ENCODE measurements at places on chromosomes 5 and 9.

DNA sequence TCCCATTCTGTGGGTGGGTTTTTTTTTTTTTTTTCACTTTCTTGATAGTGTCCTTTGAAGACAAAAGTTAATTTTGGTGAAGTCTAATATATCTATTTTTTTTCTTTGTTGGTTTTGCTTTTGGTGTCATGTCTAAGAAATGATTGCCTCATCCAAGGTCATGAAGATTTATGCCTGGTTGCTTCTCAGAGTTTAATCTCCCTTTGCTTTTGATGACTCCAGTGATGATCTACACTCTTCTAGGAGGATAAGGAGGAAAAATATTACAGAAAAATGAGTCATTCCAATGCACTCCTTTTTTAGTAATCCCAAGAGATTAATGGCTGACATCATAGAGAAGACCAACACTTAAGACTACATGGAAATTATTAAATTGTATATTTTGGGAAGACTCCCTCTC, 79.7 kb upstream of the ICE1 start:
- DNase-seq = no peak

DNA sequence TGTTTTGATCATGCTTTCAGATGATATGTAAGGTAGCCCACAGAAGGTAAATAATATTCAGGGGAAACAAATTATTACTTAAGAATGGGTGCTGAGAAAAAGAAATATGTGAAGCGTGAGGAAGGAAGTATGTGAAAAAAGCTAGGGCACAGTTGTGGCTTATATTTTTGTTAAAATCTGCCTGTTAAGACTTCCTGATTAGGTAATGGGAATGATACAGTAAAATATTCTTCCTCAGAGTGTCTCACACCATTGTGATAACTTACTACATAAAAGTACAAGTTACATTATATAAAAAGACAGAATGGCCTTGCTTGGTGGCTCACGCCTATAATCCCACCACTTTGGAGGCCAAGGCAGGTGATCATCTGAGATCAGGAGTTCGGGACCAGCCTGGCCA, 18.7 kb upstream of the PARP8 start:
- no peak for DNase-seq

GRCh38 chr5:14298126-14298847, 155.1 kb downstream of the TRIO start:
- DNase-seq = no peak

GRCh38 chr9:69494763-69495162, 169.7 kb downstream of the ENTREP1 start:
- no peak for DNase-seq

DNA sequence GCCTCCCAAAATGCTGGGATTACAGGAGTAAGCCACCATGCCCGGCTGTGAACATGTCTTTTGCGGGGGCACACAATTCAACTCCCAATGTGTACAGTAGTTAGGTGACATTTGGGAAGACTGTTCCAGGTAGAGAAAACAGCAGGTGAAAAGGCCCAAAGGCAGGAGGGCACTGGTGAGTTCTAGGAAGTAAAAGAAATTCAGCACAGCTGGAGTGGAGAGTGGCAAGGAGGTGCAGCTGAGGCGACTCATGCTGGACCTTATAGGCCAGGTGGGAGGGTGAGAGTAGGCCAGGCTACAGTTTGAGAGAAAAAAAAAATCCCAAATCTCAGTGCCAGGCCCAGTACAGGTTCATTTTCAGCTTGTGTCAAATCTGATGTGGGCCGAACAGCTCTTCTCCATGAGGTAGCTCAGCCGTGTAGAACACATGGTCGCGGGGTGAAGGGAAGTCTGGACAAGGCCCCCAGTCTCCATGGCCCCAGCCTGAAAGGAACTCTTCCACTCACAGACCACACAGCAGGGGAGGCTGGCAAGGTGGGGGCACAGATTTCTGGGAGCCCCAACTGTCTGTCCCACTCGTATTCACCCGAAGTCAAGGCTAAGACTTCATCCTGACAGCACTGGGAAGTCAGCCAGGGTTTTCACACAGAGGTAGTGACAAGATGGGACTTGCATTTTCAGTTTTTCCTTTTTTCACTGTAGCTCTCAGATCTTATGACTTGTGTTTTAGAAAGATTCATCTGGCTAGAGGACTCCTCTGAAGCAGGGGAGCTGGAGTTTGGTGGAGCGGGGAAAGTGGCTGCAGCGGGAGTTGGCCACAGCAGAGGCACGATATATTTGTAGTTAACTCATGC, 4.5 kb upstream of the HNRNPAB start:
- no peak for DNase-seq

DNA sequence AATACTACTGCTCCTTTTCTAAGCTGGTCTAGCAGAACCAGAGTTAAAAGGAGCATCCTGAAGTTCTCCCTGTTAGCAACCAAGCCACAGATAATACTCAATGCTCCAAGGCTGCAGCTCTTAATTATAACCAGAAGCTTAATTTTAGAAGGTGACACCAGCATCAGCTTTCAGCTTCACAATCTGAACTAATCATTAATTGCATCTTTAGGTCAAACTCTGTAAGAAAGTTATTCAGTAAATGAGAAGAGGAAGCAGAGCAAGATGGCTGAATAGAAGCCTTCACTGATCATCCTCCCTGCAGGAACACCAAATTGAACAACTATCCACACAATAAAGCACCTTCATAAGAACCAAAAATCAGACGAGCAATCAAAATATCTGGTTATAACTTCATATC, 38.5 kb downstream of the APBA1 start:
- DNase-seq = no peak

GRCh38 chr9:125943831-125944230, 196.7 kb downstream of the PBX3 start:
- DNase-seq = no peak
